Stimulated activated effector memory CD8-positive, alpha-beta T cell treated with anti-CD3 and anti-CD28 coated beads, Interleukin-12 subunit alpha, Interleukin-12 subunit beta, amount 100 ng/mL, for 72 hours (primary cell): ENCODE measurements at places on chromosomes 2 and 18.

DNA sequence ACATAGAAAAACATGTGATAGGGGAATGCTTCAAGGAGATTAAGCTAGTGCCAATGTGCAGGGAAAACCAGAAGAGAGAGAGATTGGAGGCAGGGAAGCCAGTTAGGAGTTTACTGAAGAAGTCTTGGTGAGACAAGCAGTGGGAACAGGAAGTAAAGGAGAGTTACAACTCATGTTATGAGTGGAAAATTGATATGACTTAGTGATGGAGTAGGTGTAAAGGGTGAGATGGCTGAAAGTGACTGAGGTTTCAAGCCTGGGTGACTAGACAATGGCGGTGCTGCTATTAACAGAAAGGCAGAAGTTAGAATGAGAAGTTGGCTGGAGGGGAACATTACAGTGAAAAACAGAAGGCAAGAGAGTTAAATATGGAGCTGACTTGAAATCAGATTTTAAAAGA is 16.5 kb downstream of the DOK1 start:
- no peak for DNase-seq

DNA sequence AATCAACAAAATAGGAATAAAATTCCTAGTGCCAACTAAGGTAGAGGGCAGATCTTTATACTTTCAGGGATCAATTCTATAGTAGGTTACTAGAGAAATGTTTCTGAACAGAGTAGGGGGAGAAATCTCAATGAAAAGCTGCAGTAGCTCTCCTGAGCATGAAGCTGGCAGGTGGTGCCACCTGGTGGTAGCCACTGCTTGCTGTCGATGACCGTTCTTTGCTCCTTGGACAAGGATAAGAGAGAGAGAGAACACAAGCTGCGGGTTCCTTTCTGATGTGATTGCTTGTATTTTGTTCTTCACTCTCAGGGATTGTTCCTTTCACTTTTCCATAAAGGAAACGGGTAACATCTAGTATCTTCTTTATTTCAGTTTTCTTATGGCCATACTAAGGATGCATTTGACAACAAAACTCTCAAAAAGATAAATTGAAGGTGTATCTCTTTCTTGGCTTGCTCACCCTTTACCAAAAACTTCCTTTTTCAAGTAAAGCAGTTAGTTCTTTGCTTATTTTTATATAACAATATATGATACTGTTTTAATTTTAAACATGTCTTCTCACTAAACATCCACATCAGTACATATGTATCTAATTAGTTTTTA is 18.6 kb upstream of the MRPL19 start:
- DNase-seq = peak; percentile 29

DNA sequence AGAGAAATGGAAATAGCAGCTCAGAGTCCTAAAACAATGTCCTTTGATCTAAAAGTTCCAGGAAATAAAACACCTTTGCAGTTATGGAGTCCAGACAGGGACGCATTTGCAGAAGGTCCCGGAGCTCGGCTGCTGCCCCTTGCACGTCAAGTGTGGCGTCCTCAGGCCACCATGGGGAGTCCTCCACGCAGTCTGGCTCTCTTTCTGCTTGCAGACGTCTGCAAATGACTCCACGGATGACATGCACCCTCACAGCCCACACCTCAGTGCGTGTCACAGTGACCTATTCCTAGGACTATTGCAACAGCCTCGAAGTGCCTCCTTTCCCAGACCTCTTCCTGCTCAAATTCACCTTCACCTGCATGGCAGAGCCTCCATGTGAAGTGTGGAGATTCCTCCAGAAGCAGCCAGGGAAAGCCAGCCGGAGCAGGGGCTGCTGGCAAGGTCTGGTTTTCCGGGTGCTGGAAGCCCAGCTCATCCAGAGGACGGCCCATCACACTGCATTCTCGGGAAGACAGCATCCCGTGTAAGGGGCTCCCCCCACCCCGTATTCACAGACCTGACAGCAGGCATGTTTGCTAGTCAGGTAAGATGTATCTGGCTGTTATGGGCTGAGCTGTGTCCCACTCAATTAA is 137.7 kb downstream of the ASB1 start:
- DNase-seq = no peak

DNA sequence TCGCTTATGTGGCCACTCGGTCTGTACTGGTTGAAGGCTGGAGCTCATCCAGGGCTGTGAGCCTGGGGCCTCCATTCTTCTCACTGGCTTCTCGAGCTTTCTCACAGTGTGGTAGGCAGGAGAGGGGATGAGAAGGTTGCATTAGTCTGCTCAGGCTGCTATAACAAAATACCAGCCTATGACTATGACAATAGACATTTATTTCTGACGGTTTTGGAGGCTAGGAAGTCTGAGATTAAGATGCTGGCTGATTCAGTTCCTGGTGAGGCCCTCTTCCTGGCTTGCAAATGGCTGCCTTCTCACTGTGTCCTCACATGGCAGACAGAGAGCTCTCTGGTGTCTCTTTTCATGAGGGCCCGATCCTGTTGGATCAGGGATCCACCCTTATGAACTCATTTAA is 6.2 kb upstream of the STK25 start:
- no peak for DNase-seq

GRCh38 chr2:98608116-98608961 is at the start of the genes COA5 and UNC50:
Gene COA5 (minus strand): TSS chr2:98608512. CDS start chr2:98608405, 107 bp downstream.
Gene UNC50 (plus strand): TSS chr2:98608589. CDS start chr2:98609760, 1,171 bp downstream.
- peak; percentile 82 for DNase-seq

DNA sequence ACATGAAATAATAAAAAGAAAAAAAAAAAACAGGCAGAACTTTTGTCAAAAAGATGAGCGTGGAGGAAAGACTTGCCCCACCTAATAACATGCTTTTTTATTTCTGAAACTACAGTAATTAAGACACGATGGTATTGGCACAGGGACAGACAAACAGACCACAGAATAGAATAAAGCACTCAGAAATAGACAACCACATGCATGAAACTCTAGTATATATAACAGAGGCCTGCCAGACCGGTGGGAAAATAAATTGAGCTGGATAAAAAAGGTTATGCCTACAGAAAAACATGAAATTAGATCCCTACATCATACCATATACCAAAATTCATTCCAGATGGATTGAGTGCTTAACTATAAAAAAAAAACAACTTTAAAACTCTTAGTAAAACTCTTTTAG is 163.1 kb downstream of the NRP2 start:
- no peak for DNase-seq

DNA sequence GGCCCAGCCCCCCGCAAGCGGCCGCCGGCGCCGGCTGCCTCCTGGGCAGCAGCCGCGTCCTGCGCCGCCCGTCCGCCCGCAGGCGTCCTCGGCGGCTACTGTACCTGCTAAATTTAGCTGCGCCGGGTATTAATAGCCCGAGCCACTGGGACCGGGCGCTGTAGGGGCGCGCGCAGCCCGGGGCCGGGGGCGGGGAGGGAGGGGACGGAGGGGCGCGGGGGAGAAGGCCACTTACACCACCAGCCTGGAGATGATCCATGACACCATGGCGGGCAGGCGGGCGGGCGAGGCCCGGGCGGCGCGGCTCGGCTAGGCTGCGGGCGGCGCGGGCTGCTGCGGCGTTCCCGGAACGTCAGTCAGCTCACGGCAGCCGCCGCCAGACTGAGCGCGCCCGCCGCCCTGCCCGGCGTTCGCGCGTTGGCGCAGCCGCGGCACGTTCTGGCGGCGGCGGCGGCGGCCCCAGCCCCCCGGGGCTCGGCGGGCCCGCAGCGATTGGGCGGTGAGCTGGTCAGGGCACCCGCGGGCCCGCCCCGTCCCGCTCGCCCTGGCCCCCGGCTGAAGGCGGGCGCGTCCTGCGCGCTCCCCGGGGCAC is at the start of gene REEP1:
TSS of gene REEP1 (minus strand) at position 383 of the 592 bp plus-strand sequence. CDS start at position 267, 116 bp downstream.
- no peak for DNase-seq

DNA sequence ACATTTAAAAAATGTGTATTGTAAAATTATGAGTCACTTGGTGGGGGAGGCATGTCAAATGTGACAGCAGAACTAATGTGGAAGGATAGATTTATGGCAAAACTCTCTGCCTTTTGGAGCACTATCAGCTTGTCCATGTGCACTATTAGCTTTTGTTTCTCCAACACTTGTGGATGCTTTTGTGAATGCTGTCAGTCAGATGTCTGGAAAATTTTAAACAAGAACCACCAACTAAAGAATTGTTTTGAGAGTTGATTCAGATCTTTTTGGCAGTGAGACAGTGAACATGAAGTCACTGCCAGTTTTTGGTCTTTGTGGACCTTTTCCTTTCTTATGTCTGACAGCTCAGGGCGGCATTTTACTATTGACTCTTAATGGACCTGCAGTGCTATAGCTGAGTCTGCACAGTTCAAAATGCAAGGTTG is 72.4 kb downstream of the KIAA1328 start:
- DNase-seq = no peak

GRCh38 chr2:7812231-7812995 is 869.4 kb upstream of the ID2 start:
- no peak for DNase-seq

- DNase-seq = no peak
Observed at GRCh38 chr2:217010173-217010572, 150.3 kb upstream of the TNP1 start.

DNA sequence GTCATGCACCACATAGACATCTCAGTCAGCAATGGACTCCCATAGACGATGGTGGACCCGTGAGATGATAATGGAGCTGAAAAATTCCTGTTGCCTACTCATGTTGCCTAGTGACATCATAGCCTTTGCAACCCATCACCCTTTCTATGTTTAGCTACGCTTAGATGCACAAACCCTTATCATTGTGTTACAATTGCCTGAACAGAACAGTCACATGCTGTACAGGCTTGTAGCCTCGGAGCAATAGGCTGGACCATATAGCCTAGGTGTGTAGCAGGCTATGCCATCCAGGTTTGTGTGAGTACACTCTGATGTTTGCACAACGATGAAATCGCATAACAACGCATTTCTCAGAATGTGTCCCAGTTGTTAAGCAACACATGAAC is 221.6 kb downstream of the ALPK2 start:
- DNase-seq = no peak

- DNase-seq = no peak
Observed at GRCh38 chr2:39510140-39510539, 73.1 kb upstream of the MAP4K3 start.

- no peak for DNase-seq
Observed at GRCh38 chr2:170582751-170583463, 132.2 kb upstream of the SP5 start.

GRCh38 chr2:120737340-120738101 is 1.9 kb downstream of the GLI2 start:
- no peak for DNase-seq

DNA sequence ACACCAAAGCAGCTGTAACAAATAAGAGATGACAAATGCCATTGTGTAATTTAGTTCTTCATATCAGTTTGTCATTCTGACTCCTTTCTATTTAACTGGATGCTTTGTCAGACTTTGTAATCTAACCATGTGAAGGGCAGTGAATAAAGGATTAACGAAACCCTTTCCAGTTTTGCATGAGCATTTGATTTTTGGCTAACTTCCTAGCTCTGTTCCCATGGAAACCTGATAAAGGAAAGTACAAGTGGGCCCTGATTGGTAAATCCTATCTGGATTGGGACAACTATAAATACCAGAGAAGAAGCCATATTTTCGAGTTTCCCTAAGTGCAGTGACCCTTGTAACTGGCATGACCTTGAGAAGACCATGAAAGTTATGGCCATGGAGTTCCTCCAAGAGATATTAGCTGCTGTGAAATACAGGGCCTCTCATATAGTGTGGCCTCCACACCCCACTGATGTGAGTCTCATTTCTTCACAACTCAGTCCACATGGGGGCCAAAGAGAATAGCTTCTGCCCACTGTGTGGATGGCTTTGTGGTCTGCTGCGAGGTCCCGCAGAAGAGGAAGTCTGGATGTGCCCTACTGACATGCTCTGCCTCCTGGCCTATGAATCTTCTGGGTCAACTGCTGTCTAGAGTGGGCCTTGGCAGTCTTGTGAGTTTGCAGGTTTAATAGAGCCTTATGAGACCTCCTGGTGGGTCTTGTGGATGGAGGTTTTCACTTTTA is 38.2 kb upstream of the CYP1B1 start:
- DNase-seq = no peak

GRCh38 chr2:83054751-83055150 is 1404.3 kb downstream of the SUCLG1 start:
- DNase-seq = no peak

GRCh38 chr2:175363699-175364098 is 182.2 kb upstream of the ATP5MC3 start:
- DNase-seq = no peak

- no peak for DNase-seq
Observed at GRCh38 chr2:21422050-21422449, 298.3 kb downstream of the TDRD15 start.
